ENCODE measurements at places on chromosomes 4 and X.

- H3K36me3 ChIP-seq: no peaks in the 10 kb centered on the region
- H3K4me1 ChIP-seq: no peaks in the 10 kb centered on the region
- no peaks in the 10 kb centered on the region for H3K27me3 ChIP-seq
Measured at GRCh38 chr4:162356181-162356580, 192.4 kb upstream of the FSTL5 start.

DNA sequence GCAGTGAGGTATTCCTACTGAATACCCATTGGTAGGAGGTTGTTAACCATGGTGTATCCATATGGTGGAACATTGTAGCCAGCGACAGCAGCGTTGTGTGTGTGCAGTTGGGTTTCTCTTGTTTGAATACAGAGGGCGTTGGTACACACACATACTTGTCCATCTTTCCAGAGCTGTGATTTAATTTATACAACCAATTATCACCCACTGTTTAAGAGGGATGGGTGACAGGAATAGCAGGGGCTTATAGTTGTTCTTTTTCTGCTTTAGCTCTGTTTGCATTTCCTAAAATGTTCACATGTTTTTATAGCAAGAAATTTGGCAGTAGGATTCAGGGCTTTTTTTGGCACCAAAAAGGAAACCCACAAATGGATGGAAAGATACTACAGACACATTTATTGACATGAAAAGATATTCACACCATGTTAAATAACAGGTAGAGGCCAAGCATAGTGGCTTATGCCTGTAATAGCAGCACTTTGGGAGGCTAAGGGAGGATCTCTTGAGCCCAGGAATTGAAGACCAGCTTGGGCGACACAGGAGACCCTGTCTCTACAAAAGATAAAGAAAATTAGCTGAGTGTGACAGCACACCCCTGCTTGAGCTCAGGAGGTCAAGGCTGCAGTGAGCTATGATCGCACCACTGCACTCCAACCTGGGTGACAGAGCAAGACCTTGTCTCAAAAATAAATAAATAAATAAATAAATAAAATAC is 60.6 kb downstream of the TNIP2 start:
- no peak for DNase-seq
- peak overlapping the region; percentile 90 for H3K27ac ChIP-seq
- H3K4me3 ChIP-seq: no peak overlapping the region
- H3K27me3 ChIP-seq: no peaks in the 10 kb centered on the region
- peaks cover 35% of the 10 kb centered on the region for H3K36me3 ChIP-seq

- no peak for DNase-seq
- H3K4me3 ChIP-seq: no peak overlapping the region
- H3K27ac ChIP-seq: no peak overlapping the region
- no peaks in the 10 kb centered on the region for H3K27me3 ChIP-seq
- H3K36me3 ChIP-seq: no peaks in the 10 kb centered on the region
Measured at GRCh38 chr4:68462691-68463090, 15.4 kb downstream of the TMPRSS11E start.

DNA sequence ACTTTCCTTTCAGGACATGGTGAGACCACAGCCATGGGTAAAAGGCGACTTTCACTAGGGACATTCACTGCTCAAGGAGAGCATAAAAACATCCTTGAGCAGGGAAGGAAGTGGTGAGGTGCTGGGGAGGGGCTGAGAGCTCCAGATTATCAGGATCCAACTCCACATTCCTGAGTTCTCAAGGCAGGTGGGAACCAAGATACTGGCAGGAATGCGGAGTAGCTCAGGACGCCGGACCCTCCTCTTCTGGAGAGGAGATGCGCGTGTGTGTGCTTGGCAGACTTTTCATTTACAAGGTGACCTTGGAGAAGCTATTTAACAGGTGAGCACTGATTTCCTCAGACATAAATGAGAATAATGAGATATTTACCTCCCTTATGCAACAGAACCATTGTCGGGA is 41.3 kb upstream of the TXK start:
- H3K4me3 ChIP-seq: no peak overlapping the region
- H3K27ac ChIP-seq: peak overlapping the region; percentile 51
- no peak for DNase-seq
- peaks cover 3% of the 10 kb centered on the region for H3K36me3 ChIP-seq

DNA sequence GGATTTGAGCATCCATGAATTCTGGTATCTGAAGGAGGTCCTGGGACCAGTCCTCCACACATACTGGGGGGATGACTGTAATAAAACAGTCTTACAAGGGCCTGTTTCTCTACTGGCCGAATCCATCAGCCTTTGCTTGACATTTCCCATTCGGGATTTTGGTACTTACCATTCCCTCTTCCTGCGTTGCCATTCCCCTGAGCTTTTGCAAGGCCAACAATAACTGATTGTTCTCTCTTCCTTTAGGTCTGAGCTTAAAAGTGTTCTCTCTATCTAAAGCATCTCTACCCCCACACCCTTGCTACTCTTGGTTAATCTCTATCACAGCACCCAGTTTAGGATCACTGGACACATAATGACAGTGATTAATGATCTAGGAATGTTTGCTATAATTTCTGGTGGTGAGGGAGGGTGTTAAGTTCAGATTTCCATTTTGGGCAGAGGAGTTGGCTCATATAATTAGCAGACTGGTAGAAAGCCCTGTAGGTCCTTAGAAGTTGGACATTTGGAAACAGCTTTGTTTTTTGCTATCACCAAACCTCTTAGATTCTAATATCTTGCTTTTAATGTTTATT is 29.4 kb downstream of the TMA16 start:
- no peak for DNase-seq
- H3K27me3 ChIP-seq: no peaks in the 10 kb centered on the region
- no peak overlapping the region for H3K4me3 ChIP-seq

- DNase-seq: no peak
- H3K36me3 ChIP-seq: no peaks in the 10 kb centered on the region
- no peaks in the 10 kb centered on the region for H3K4me1 ChIP-seq
- H3K27ac ChIP-seq: no peak overlapping the region
- H3K27me3 ChIP-seq: no peaks in the 10 kb centered on the region
Measured at GRCh38 chr4:94766856-94767255, 9.1 kb downstream of the BMPR1B start.

DNA sequence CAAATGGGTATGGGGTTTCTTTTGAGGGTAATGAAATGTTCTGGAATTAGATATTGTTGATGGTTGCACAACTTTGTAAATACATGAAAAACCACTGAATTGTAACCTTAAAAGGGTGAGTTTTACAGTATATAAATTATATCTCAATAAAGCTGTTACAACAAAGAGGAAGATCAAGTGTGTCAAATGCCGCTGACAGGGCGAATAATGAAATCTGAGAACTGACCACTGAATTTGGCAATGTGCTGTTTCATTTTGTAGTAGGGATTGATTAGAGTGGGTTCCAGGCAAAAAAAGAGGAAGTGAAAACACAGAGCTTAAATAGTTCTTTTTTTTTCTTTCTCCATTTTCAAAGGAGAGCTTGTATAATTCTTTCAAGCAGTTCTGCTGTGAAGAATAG is 161.1 kb upstream of the NAP1L5 start:
- peaks cover 6% of the 10 kb centered on the region for H3K4me1 ChIP-seq
- H3K4me3 ChIP-seq: no peak overlapping the region
- no peaks in the 10 kb centered on the region for H3K27me3 ChIP-seq
- H3K27ac ChIP-seq: no peak overlapping the region

DNA sequence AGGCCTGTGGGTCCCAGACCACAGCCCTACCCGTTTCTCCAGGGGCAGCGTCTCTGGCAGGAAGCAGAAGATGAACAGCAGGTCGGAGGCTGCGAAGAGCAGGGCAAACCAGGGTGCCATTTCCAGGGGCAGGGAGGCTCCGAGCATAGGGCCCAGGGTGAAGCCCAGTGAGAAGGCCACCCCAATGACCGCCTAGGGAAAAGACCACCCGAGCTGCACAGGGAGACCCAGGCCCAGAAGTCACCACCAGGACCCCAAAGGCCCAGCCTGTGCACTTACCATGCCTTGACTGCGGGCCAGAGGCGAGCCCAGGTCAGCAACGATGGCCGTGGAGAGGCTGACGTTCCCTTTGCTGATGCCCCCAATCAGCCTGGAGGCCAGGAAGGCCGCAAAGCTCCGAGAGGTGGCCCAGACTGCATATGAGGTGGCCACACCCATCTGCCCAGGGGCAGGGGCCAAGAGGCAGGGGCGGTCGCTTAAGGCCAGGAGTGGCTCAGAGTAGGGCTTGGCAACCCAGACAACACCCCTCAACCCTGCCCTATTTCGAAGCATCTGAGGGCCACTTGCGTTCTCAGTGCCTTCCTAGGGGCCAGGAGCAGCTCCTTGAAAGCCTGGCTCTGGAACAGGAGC is 30.8 kb downstream of the NOP14 start:
- peak overlapping the region; percentile 65 for H3K27ac ChIP-seq
- peaks cover 34% of the 10 kb centered on the region for H3K4me1 ChIP-seq
- H3K4me3 ChIP-seq: peak overlapping the region; percentile 75
- no peak for DNase-seq

DNA sequence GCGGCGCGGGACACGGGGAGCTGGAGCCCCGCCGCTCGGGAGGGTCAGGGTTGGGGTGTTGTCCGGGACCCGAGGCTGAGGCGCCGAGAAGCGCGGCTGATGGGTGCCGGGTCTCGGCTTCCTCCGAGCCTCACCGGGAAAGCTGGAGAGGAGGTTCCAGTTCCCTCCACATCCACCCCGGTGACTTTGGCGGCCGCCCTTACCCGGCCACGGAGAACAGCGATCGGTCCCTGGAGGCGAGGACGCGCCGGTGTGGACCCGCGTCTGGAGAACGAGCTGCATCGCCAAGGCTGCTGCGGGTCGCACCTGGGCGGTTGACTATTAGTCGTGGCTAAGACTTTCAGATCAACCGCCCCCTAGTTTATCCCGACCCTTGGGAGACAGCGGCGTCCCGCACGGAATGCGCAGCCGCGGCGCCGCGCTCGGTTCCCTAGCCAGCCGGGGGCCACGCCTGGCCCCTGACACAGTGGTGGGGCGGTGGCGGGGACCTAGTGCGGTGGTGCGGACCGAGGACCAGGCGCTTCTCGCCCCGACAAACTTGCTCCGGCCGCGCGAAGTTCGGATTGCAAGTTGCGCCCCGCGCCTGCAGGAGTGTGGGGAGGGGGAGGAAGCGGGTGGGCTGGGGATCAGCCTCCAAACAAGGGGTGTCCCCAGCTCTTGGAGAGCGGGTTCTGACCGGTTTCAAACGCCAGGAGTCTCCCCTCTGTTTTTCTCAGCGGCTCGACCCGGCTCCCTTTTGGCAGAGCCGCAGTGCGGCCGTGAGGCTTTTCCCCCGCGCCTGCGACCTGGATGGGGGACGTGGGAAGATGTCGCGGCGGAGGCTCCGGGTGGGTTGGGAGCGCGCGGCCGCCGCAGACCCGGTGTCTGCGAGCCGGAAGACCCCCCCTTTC is 568 bp downstream of the FHDC1 start:
- H3K4me1 ChIP-seq: peaks cover 10% of the 10 kb centered on the region
- H3K4me3 ChIP-seq: peak overlapping the region; percentile 74
- no peak overlapping the region for H3K27ac ChIP-seq
- DNase-seq: no peak
- no peaks in the 10 kb centered on the region for H3K36me3 ChIP-seq
- peaks cover 20% of the 10 kb centered on the region for H3K27me3 ChIP-seq

DNA sequence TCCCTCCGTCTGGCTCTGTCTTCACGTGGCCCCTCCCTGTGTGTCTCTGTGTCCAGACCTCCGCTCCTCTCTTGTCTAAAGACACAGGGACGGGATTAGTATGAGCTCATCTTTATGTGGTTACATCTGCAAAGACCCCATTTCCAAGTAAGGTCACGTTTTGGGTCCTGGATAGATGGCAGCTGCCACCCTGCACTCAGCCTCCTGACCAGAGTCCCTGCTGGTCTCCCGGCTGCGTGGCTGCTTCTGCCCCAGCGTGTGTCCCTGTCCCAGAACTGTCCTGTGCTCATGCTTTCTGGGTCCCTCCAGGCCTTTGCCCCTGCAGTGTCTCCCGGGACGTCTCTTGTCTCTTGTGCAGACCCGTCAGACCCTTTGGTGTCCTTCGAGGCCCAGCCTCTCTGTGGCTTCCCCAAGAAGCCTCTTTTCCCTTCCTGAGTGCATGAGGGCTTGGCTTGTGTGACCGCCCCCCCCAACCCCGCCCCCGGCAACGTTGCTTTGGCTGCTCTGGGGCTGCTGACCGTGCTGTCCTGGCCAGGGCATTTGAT is 107.3 kb downstream of the PSAPL1 start:
- no peaks in the 10 kb centered on the region for H3K4me1 ChIP-seq
- H3K4me3 ChIP-seq: no peak overlapping the region
- H3K27ac ChIP-seq: no peak overlapping the region
- no peak for DNase-seq

DNA sequence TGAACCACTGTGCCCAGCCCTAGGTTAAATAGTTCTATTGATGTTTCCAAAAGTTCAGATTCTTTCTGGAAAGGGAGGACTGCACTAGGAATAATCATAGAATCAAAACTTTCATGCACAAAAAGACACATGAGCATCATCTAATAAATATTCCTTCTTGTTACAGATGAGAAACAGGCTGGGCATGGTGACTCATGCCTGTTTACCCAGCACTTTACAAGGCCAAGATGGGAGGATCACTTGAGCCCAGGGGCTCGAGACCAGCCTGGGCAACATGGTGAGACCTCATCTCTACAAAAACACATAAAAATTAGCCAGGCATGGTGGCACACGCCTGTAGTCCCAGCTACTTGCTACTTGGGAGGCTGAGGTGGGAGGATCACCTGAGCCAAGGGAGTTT is 27.7 kb downstream of the LARP7 start:
- H3K4me3 ChIP-seq: no peak overlapping the region
- no peaks in the 10 kb centered on the region for H3K27me3 ChIP-seq
- H3K4me1 ChIP-seq: no peaks in the 10 kb centered on the region
- no peak overlapping the region for H3K27ac ChIP-seq

- no peak overlapping the region for H3K27ac ChIP-seq
- H3K27me3 ChIP-seq: no peaks in the 10 kb centered on the region
Measured at GRCh38 chrX:46072791-46073190, 472.4 kb downstream of the ZNF674 start.

DNA sequence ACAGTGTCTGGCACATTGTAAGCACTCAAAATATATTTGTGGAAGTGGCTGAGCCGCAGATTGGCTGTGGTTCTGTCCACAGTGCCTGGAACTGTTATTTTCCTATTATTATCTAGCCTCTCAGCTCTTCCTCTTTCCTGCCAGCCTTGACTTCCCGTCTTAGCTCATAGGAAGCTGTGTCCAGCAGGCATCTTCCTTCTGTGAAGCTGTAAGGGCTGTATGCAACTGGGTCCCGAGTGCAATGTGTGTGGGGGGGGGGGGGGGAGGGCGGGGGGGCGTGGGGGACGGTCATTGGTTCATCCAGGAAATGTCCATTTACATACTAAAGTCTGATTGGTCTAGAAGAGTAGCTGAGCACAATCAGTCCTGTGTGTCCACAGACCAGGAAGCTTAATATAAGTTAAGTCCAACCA is 210.7 kb downstream of the PDGFRA start:
- no peak overlapping the region for H3K27ac ChIP-seq
- no peak for DNase-seq
- H3K4me3 ChIP-seq: no peak overlapping the region
- no peaks in the 10 kb centered on the region for H3K4me1 ChIP-seq
- no peaks in the 10 kb centered on the region for H3K27me3 ChIP-seq
- H3K36me3 ChIP-seq: no peaks in the 10 kb centered on the region

GRCh38 chr4:56757821-56758411 is 63.6 kb downstream of the SPINK2 start:
- H3K27me3 ChIP-seq: no peaks in the 10 kb centered on the region
- H3K4me3 ChIP-seq: peak overlapping the region; percentile 52
- peak; percentile 82 for DNase-seq
- H3K27ac ChIP-seq: peak overlapping the region; percentile 95
- no peaks in the 10 kb centered on the region for H3K36me3 ChIP-seq

GRCh38 chr4:149801416-149801815 is 14.2 kb downstream of the IQCM start:
- H3K27me3 ChIP-seq: no peaks in the 10 kb centered on the region
- no peaks in the 10 kb centered on the region for H3K36me3 ChIP-seq
- H3K4me1 ChIP-seq: no peaks in the 10 kb centered on the region

- no peak overlapping the region for H3K27ac ChIP-seq
- no peaks in the 10 kb centered on the region for H3K4me1 ChIP-seq
- no peaks in the 10 kb centered on the region for H3K36me3 ChIP-seq
Measured at GRCh38 chr4:125719987-125720386, 405.2 kb downstream of the FAT4 start.

All from GM12878 (cell line).